ENCODE measurements at places on chromosomes 7 and 10.

- DNase-seq: no peak
Measured at GRCh38 chr7:94064541-94065191, 60.5 kb upstream of the BET1 start.

DNA sequence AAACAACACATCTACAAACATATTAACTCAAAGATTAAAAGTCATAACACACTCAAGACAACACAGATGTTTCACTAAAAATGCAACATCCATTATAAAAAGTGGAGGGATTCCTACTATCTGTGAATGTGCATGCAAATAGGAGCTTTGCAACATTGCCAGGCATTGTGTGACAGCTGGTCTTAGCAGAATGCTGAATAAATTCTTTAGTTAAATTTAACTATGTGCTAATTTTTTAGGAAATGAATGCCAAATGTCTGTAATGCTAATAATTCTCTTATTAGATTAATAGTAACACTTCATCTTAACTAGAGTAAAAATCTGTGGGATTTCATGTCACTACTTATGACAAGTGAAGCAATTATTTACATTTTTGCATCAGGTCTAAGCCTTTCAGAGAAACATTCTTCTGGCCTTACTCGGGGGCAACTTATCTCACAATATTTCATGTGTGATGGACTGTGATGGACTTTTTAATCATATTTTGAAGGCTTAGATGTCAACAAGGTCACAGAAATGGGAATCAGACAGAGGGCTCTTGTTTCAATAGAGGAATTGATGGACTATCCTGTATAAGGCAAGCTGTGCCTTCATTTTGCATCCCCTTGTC, 524.6 kb upstream of the KCND2 start:
- DNase-seq: no peak

DNA sequence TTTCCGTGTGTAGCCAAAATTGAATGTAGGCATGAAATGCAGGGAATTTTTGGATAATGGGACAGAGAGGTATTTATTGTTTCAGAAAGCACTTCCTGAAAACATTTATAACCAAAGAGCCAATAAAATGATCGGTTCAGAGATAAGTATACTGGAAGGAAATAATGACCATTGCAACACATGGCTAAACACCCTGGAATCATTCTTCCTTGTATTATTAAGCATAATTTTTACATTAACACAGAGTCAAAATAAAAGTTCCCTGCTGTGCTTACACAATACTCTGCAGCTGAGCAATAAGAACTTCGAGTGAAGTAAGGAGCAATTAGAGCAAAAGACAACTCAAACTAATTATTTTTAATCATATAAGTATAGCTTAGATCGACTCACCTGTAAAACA, 648.3 kb downstream of the TNS3 start:
- no peak for DNase-seq

- DNase-seq: no peak
Measured at GRCh38 chr7:4164556-4164955, 517.5 kb upstream of the FOXK1 start.

DNA sequence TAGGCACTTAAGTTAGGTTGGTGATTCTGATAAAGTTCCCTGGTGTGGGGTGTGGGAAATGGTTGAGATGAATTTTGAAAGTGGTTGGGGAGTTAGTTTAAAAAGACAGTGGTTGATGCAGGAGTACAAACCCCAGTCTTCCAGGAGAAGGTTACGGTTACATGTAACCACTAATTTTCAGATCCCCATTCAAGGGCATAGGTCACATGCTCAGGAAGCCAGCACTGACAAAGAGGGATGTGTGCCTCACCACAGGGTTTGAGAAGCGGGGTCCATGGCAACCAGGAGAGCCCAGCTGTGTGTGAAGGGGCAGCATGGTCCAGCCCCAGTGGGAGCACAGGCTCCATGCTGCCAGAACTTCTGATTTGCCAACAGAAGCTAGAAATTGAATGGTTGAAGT, 144.2 kb downstream of the MDFIC start:
- DNase-seq: no peak

- DNase-seq: no peak
Measured at GRCh38 chr7:152882576-152883310, 123.2 kb downstream of the ACTR3B start.

- DNase-seq: no peak
Measured at GRCh38 chr10:110898391-110898790, 20.6 kb downstream of the BBIP1 start.

GRCh38 chr7:1727079-1727478, 57.0 kb downstream of the ELFN1 start:
- no peak for DNase-seq

DNA sequence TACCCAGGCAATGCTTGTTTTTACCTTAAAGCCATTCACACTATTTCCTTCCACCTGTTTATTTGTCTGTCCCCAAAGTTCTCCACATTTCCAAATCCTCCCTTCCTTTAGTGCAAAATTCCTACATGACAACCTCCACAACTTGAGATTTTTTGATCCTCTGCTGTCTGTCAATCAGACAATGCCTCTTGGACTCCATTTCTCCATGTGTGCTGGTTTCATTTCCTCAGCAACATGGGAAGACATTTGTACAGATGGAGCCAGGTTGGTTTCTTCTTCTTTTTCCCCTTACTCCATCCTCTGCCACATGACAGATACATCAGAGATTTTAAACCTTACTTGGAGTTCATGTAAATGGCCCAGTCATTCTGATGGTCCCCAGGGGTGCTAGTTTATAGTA, 19.1 kb upstream of the GIMAP2 start:
- DNase-seq: no peak

- no peak for DNase-seq
Measured at GRCh38 chr10:4781955-4782354, 44.1 kb upstream of the AKR1E2 start.

DNA sequence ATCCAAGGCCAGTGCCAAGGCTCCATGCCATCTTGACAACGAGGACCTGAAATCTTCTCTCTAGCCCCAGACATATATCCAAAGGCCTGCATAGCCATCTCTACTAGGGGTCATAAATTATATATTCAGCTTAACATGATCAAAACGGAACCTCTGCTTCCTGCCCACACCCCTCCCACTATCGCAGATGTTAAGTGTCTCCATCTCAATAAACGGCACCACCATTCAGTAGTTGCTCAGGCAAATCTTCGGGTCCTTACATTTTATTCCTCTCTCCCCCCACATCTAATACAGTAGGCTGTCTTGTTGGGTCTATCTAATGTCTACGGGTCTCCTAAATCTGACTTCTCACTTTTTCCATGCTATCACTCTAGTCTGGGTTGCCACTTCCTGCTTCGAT, 201.1 kb upstream of the PLXNA4 start:
- DNase-seq: no peak

- DNase-seq: no peak
Measured at GRCh38 chr10:3548702-3549101, 236.3 kb downstream of the KLF6 start.

DNA sequence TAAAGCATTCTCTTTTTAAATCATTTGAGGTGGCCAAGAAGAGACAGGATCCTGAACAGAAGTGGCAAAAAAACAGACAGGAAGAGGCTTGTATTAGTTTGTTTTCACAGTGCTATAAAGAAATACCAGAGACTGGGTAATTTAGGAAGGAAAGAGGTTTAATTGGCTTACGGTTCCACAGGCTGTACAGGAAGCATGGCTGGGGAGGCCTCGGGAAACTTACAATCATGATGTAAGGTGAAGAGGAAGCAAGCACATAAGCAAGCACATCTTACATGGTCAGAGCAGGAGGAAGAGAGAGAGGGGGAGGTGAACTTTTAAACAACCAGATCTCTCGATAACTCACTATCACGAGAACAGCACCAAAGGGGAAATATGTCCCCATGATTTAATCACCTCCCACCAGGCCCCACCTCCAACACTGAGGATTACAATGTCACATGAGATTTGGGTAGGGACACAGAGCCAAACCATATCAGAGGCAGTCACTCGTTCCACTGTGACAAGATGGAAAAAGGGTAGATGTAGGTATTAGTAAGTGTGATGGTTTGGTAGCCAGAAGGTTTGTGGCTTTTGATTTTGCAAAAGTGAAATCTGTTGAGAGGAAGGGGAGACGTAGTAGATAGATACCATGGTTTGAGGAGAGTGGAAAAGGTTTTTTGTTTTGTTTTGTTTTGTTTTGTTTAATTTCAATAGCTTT, 5.1 kb downstream of the MSRB2 start:
- no peak for DNase-seq

- DNase-seq: no peak
Measured at GRCh38 chr10:62394556-62395018, 20.4 kb downstream of the ZNF365 start.

DNA sequence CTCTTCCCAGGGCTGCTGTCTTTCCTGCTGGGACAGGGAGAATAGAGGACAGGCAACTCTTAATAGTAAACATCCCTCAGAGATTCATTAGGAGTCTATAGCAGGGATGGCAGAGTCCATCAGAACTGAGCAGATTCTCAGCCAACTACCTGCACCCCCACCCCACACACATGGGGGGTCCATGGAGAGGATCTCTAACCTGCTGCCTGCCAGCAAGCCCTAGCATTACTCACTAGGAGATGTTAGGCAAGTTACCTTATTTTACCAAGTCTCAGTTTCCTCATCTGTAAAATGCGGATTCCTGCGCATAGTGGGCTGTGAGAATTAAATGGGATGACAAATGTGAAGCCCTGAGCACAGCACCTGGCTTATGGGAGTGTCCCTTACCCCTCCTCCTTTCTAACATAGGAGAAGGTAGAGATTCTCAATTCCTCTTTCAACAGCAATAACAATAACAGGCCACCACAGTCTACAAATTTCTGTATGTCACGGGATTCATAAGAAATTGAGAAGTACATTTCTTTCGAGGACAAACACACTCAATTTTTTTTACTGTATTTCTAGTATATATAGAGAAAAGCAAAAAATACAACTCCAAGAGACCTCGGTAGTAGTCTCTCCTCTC, 23.8 kb upstream of the WDR11 start:
- DNase-seq: no peak

DNA sequence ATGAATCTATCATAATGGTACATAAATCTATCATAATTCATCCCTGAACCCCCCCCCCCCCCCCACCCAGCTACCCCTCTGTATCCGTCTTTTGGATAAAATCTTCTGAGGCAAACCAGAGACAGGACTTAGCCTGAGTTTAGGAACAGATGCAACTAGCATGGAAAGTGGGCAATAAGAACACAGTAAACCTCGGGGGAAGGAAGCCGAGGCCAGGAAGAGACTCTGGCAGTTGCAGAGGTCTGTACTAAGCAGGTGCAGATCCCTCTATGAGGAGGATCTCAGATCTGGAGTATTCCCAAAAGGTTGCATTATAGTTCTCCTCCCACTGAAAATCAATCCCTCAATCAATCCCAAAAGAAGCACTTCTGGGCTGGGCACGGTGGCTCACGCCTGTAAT, 87.2 kb downstream of the EBF3 start:
- no peak for DNase-seq

GRCh38 chr10:75508814-75509306, 77.4 kb downstream of the LRMDA start:
- DNase-seq: no peak

DNA sequence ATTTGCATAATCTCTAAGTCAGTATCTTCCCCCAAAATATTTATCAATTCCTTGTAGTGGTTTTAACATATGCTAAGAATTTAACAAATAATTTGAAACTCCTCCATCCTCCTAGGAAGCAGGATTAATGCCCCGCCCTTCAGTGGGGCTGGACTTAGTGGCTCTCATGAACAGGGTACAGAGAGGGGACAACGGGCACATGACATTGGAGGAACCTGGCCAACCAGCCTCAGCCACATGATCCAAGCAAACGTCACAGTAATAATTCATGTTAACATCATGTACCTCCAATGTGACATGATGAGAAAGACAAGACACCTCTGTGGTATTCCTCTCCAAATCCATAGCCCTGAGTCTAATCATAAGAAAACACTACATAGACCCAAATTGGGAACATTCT, 50.5 kb downstream of the NUDCD3 start:
- no peak for DNase-seq

DNA sequence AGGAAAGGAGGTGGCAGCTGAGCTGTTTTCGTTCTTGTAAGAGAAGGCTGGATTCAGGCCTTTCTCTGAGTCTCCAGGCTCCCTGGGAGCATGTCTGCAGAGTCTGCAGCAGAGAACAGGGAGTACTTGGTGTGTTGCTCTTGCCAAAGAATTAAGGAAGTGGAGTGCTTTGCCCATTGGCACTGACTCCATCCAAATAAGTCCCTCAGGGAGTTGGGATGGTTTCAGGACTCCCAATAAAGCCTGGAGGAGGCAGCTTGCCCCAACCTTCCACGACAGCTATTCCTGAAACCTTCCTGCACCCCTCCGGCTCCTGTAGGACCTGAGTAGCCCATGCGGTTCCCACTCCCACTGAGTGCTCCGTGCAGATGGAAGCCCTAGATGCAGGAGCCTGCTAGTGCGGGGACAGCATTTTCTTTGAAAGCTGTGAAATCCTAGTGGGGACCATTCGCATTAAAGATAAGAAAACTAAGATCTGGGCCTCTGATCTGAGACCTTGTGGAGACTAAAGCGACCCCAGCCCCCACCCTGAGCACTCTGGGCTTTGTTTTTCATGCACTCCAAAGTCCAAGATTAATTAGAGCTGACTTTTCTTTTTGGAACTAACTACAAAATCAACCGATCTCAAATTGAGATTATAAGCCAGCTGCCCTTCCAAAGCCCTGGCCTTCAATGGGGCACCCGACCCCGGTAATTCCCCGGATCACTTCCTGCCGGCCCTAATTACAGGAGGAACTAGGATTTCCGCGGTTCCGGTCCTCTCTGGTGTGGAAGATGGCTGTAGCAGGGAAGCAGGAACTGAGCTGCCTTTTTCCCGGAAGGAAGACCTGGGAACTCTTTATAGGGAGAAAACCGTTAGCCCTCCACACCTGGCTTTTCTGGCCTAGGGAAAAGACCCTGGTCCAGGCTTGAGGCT, 110.2 kb downstream of the COL13A1 start:
- no peak for DNase-seq

- DNase-seq: no peak
Measured at GRCh38 chr7:150570556-150571465, 3.6 kb downstream of the GIMAP4 start.

DNA sequence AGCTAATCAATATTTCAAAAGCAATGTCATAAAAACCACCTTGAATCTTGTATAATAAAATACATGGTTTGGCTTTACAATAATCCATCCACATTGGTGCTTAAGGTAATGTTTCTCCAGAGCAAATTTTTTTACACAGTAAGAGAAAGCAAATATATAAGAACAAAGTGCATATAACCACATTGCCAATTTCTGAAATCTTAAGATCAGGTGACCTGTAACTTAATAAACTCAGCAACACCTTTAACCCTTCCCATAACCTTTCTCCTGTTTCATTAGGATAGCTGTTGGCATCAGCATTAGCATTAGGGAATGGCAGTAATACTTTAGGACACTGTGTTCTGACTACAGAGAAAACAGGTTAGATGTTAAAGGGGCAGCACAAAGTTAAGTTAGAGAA, 155.9 kb upstream of the SEMA3D start:
- DNase-seq: no peak

GRCh38 chr10:30529373-30529998, 95.5 kb downstream of the MAP3K8 start:
- DNase-seq: peak; percentile 96
